Amniotic epithelial cell (primary cell): ENCODE measurements at places on chromosomes 2 and 18.
A peak's percentile ranks its signal among the peaks of the same experiment; 100 is the strongest.

GRCh38 chr2:54652540-54652939, 70.9 kb upstream of the EML6 start:
- DNase-seq = no peak

DNA sequence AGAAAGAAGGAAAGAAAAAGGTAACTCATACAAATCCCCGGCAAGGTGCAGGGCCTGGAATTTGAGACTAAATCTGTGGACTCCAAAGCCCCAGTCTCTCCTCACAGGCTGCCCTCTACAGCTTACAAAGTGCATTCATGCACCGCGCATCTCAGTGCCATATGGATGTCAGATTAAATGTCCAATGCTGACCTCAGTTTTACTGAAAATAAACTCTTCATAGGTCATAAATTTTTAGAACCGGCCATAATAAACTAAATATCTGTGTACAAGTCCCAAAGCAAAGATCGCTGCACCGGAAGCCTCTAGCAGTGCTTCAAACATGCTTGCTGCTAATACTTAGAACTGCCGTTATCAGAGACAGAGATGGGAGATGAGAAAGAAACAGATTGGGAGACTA, 17.7 kb downstream of the ST6GAL2 start:
- DNase-seq = no peak

GRCh38 chr18:67359873-67360838, 156.4 kb downstream of the DSEL start:
- DNase-seq = peak; percentile 95

DNA sequence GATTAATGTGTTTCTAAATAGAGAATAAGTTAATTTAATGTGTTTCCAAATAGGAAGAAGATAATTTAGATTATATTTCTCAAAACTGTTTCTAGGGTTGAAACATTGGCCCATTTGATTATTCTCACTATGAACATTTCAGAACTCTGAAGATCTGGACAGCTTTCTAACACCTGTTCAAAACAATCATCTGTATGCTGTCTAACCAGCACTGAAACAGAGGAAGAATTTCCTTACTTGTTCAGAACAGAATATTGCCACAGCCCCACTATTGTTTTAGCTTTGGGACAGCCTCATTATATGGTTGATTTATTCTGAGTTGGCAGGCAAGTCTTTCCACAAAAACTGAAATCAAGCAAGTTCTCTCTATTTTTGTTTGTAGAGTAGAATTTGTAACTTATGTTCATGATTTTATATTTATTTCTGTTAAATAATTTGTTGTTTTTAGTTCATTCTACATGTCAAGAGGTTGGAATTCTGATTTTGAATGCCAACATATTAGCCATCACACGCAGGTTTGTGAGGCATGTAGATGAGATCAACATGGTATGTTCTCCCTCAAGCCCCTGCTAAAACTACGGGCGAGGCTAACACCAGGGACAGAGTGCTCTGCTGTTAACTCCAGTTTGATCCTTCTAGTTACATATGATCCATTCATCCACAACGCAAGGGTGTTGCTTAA, 11.2 kb downstream of the IL18RAP start:
- DNase-seq = no peak

- DNase-seq = no peak
These were observed 438.0 kb downstream of the LRP1B start for GRCh38 chr2:141692829-141693228.

DNA sequence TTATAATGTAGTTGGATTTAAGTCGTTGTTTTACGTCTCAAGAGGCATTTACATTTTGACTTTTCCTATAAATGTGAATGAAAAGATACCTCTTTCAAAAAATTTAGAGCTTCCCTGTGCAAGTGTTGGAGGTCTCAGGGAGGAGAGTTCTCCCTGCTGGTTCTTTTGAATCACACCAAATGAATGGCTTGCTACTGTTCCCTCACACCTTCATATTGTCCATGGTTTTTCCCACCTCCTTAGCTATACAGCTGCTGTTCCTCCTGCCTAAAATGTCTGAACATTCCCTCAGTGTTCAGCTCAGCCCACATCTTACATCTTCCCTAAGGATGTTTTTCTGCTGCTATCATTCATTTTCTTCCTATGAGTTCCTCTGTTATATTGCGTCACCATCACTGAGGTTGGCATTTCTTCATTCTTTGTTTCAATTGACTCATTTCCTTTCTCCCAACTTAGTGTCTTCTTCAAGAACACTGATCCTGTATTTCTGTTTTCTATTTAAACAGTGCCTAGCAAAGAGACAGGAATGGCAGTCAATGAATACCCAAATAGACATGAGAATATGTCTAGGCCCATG, 46.0 kb downstream of the COX7A2L start:
- DNase-seq = peak; percentile 95

DNA sequence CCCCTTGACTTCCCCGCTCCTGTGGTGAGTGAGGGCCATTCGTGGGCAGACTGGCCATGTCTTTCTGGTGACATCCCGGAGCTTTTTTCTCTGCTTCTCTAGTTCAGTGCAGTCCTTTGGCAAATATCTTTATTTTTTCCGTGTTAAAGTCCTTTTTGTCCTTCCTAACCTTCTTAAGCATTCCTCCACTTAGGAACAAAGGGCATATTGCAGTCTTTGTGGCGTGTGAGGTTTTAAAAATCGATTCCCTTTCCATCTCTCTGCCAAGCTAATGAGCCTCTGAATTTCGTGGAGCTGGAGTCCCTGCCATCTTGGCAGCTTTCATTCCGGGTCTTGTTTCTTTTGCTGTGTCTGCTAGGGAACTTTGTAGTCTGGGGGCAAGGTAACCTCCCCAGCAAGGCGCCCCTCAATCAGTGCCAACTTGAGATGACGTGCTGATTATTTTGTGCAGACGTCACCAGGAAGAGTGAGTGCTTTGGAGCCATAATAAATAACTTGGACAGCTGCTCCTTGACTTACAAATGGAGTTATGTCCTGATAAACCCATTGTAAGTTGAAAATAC, 5.1 kb downstream of the CNNM3 start:
- no peak for DNase-seq

DNA sequence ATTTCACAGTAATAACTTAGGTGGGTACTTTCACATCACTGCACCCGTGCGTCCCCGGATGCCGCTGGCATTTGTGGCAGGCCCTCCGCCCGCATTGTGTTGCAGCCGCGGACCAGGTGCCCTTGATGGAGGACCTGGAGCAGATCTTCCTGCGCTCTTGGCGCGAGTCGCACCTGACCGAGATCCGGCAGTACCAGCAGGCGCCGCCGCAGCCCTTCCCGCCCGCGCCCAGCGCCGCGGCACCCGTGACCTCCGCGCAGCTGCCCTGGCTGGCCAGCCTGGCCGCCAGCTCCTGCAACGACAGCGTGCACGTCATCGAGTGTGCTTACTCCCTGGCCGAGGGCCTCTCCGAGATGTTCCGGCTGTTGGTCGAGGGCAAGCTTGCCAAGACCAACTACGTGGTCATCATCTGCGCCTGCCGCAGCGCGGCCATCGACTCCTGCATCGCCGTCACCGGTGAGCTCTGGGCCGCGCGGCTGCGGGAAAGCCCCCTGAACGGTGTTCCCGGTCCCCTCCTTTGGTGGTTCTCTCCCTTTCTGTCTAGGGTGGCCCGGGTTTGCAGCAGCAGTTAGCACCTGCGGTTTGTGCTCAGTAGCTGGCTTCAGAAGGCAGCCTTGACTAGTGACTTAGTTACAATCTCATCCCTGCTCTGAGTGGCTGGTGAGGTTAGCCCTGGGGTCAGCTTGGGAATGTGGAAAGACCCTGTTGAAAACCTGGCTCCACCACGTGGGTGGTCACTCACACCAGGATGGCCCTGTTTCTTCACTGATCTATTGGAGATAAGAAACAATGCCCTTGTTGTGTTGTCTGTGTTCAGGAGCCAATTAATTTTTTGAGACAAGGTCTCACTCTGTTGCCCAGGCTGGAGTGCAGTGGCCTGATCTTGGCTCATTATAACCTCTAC, 59.1 kb downstream of the GREB1 start:
- DNase-seq = no peak

DNA sequence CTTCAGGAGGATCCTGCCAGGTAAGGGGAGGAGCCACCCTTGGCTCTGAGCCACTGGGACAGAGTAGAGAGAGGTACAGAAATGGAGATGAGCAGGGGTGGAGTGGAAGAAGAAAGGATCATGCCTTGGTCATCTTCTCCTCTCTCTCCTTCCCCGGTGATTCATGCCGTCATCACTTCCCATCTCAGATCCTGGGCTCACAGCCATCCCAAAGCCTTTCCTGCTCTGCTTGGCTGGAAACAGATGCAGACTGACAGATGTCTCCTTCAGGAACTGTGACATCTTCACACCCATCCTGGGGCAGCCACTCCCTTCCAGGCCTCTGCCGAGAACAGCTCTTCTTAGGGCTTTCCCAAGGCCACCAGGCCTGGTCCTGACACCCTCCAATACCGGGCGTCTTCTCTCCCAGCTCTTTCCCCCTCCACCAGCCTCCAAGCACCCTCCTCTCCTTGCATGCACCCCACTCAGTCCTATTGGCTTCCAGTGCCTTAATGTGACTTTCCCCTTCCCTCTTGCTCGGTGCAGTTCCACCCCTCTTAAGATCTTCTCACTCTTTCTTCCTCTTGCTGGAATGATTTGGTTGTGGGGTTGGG, 58.3 kb upstream of the TNP1 start:
- peak; percentile 45 for DNase-seq

- DNase-seq = no peak
These were observed 23.4 kb downstream of the NRP2 start for GRCh38 chr2:205705511-205706349.

DNA sequence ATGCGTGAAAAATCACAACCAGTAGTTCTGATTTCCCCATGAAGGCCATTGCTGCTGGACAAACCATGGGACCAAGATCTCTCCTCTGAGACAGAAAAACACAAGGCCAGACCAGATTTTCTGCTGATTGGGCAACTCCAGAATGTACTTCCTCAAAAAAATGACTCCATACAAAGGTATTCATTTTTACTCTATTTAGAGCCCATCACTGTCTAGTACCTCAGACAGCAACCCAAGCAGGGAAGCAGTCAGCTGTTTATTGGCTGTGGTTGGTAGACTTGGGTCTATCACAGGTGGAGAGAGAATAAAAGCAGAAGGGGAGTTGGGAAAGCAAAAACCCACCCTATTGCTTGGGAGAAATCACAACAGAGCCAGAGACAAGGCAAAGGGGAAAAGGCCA, 219.9 kb downstream of the PIK3C3 start:
- DNase-seq = peak; percentile 18

GRCh38 chr2:51650769-51651168, 618.8 kb upstream of the NRXN1 start:
- DNase-seq = no peak

- DNase-seq = peak; percentile 4
These were observed 103.0 kb upstream of the FBXO11 start for GRCh38 chr2:48009256-48009655.

DNA sequence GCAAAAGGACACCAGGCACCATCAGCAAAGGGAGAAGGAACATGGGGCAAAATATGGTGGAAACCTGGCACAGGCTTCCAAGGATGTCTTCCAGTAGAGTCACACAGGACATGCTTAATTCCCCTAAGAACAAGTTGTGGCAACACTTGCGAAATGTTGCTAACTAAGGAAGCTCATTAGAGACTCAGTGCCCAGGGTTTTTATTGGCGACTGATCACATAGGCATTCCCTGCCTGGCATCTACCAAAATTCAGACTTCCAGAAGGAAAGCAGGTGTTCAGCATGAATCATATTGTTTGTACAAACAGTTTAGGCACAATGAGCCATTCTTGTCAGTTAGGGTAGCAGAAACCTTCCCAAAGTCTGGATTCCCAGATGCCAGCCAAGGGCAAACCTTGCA, 25.7 kb downstream of the SLC4A1AP start:
- DNase-seq = no peak

DNA sequence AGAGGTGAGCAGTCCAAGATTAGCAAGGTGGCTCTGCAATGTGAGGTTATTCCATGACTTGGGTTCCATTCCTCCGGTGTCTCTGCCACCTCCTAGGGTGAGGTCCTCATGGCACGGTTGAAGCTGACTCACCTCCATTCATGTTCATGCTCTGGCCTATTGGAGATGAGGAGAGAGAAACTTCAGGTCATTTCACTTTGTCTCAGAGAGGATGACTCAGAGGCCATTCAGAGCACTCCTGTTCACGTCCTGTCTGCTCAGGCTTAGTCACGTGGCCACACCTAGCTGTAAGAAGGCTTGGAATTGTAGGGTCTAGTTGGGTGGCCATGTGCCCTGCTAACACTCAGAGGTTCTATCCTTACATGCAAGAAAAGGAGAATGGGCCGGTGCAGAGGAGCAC, 67.5 kb upstream of the MBOAT2 start:
- peak; percentile 70 for DNase-seq

DNA sequence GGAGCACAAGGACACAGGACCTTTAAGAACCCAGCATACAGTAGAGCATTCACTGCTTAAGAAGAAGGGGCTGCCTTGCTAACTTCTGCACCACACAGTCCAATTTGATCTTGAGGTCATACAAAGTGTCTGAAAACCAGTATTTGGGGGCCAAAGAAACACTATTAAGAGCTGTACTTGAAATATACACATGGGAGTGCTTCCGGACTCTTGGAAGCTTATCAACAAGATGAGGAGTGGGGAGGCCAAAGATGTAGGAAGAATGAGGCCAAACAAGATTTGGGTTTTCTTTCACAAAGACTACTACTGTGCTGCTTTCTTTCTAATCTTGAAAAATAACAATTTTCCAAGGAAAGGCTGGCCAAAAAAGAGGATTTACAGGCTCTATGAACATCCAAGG, 24.8 kb upstream of the MALL start:
- DNase-seq = no peak

DNA sequence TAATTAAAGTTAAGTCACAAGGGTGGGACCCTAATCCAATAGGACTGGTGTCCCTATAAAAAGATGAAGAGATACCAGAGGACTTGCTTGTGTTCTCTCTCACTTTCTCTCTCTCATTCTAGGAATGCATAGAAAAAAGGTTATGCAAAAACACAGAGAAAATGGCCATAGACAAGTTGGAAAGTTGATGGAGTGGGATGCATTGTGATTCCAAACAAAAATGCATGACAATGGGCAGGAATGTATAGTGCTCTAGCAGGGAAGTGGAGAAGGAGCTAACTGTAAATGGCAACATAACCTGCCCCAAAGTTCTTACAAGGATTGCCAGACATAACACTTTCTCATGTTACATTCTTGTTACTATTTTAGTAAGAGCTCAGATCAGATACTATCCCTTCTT, 301.6 kb upstream of the LRATD1 start:
- no peak for DNase-seq

- DNase-seq = no peak
These were observed 563.8 kb downstream of the TDRD15 start for GRCh38 chr2:21687589-21687988.

- DNase-seq = no peak
These were observed 193.5 kb downstream of the PRKCE start for GRCh38 chr2:45844796-45845457.

DNA sequence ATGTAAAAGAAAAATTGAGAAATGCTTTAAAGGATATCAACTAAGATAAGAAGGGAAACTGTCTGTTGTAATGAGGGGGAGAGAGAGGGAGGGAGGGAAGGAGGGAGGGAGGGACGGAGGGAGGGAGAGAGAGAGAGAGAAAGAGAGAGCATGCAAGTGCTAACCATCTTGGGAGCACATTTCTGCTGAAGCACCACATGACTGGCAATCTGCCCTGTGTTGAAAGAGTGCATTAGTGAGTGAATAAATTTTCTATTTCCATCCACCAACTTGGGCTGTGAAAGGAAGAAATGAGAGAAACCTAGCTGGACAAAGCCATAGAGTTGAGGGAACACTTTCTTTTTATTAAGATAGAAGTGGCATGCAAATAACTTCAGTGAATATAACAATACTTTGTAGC, 110.7 kb downstream of the TMX3 start:
- peak; percentile 73 for DNase-seq
